ENCODE measurements at places on chromosomes 6 and 20.
A peak's percentile ranks its signal among the peaks of the same experiment; 100 is the strongest.

DNA sequence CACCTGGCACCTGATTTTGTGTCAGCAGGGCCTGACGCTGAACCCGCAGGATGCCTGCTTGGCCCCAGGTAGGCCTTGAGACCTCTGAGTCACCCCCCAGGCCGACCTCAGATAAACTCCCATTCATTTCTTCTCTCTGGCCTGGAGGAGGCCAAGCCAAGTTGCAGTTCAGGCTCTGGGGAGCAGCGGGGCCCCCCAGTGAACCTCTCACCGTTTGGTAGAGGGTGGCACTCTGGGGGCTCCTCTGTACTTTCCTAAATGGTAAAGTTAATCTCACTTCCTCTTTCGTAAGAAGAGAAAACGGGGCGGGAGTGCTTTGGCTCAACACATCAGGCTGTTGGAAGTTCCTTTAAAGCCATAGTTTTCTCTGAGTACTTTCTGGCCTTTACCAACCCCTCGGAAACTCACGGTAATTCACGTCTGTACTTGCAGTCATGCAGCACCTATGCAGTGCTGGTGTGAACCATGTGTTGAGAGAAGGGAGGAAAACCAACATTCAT is 2.8 kb downstream of the SIRPA start:
- DNase-seq, result no peak

GRCh38 chr20:25055711-25056495 is 2.0 kb downstream of the ACSS1 start:
- no peak for DNase-seq

GRCh38 chr6:23370051-23370450 is 756.0 kb upstream of the NRSN1 start:
- no peak for DNase-seq

DNA sequence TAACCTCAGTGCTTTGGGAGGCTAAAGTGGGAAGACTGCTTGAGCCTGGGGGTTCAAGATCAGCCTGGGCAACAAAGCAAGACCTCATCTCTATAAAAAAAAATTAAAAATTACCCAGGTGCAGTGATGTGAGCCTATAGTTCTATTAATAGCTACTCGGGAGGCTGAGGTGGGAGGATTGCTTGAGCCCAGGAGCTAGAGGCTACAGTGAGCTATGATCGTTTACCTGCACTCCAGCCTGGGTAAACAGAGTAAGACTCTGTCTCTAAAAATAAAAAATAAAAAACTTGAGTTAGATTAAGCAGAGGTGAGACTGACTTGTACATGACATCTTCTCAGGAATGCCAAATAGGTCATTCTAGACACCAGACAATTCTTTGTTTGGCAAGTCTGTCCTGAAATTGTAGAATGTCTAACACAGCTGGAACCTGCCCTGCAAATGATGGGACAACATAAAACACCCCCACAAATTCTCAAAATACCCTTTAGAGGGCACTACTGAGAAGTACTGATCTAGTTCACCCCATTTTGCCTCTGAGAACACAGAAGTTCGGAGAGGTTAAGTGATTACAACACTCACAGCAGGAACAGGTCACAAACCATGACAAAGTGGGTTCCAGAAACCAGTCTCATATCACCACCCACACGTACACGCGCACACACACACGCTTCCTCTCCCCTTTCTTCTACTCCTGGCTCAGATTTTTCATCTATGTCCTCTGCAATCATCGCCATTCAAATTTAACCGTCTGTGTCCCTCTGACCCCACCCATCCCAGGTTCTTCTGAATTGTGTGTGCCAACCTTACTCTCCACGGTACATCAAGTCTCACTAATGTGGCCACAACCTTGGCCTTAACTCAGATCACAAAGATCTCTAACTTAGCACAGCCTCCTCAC is 38.3 kb downstream of the ARHGAP18 start:
- DNase-seq, result no peak

GRCh38 chr6:12602951-12603672 is 113.5 kb upstream of the PHACTR1 start:
- peak; percentile 23 for DNase-seq

DNA sequence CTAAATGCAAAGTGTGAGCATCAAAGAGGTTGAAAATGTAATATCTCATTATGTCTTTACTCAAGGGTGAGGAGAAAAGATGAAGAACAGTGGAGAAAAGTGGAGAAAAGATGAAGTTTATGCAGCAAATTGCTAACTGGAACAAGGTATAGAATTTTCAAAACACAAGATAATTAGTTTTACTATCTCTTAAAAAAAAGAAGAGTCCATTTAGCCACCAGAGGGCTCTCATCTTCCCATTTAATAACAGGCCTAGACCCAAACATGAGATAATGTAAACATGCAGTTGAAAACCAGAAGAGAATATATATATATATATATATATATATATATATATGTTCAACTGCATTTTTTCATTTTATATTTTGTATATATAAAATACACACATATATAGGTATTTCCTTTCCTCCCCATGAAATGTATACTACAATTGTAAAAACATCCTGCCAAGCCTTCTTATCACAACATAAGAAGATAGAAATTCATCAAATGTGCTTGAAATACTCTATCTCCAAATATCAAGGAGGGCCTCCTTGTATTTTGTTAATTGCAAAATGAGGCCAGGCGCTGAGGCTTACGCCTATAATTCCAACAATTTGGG is 78.4 kb downstream of the ADTRP start:
- DNase-seq, result no peak

DNA sequence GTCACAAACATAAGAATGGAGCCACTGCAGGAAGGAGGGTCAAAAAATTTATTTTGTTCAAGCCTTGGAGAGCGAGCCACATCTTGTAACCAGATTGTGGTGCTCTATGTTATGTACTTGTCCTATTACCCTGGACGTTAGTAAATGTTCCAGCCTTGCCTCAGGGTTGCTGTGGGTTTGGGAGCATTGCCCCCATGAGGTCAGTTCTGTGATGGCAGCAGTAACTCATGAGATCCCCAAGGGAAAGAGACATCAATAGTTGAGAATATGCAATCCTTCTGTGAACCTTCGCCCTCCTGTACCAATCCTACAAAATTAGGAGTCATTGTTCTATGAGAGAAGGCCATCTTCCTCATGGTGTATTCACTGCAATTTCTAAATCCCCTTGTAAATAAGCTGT is 16.4 kb upstream of the CFAP206 start:
- DNase-seq, result peak; percentile 66

DNA sequence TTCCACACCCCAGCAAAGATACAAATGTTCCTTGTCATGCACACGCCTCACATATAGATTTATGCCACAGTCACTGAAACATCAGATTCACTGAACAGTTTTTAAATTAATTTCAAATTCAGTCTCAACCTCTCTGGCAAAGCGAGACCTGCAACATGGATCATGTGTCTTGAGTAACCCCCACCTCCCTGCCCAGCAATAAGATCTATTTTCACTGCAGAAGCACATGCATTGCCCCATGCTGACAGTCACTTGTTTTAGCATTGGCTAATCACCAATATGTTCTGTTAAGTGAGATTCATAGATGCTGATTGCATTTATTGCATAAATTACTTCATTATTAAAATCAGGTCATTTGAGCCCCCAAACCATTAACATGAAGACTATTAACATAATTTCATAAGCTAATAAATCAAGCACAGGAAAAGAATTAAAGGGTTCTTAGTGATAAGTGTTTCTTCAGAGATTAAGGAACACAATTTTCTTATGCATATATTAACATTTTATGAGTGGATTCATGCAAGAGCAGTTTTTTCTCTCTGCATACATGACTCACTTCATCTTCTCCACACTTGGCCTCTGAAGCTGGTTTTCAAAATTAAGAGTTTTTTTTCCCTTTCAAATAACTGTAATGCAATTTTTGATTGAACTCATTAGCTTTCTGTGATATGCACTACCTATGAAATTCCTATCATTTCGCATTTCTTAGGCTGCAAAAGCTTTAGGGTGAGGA is 173.2 kb upstream of the SOX4 start:
- DNase-seq, result no peak

DNA sequence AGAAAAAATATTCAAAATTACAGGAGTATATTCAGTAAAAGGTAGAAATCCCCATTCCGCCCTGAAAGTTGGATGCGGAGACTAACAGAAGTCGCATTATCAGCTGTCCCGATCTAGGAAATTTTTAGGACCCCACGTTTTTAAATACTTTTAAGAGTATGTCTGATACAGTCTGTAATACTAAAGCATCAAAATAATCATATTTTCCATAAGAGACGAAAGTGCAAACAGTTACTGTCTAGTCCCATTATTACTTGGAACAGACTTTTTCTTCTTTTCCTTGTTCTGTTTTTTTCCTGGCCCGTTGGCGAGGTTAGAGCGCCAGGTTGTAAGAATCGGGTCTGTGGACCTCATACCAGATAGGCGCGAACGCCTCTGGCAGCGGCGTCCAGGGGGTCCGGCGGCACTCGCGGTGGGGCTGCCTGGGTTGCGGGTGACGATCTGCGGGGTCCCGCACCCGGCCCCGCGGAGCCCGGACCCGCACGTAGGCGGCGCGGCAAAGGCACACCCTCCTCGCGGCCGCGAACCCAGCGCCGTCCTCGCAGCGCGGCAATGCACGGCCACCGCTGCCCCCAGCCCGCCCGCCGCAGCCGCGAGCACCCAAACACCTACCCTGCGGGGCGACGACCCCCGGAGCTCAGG is 460 bp downstream of the PLAGL1 start:
- DNase-seq, result no peak

DNA sequence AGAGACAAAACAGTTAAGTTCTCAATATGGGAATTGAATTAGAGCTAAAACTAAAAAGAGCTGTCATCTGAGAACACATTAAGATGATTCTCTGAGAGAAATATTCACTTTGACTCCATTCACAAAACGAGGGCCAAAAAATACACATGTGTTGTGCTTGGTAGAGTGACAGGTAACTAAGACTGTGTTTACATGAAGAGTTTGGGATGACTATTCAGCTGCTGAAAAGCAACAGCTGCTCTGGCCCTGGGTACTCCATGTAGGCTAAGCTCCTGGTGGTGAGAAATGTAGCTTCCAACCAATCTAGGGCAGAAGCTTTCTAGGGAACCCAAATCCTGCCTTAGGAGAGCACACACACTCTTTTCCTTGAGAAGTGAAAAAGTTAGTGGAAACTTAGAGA is 184.5 kb downstream of the COL21A1 start:
- DNase-seq, result no peak

DNA sequence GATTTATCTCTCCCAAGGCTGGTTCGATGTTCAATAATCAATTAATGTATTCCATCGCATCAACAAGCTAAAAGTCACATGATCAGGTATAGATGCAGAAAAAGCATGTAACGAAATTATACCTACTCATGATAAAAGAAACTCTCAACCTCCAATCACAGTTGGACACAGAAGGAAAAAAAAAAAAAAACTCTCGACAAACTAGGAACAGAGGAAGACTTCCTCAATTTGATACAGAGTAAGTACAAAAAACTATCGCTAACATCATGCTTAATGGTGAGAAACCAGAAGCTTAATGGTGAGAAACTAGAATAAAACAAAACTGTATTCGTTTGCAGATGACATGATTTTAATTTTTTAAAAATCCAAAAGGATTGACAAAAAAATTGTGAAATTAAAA is 62.0 kb upstream of the SMIM29 start:
- no peak for DNase-seq

- DNase-seq, result no peak
Measured at GRCh38 chr6:47014401-47014800, 27.7 kb downstream of the ADGRF1 start.

- no peak for DNase-seq
Measured at GRCh38 chr20:63414720-63415430, 53.7 kb upstream of the CHRNA4 start.

GRCh38 chr6:33469661-33470060 is 15.3 kb downstream of the ZBTB9 start:
- DNase-seq, result no peak

GRCh38 chr20:49279677-49280462 is 2.0 kb upstream of the ZNFX1 start:
- no peak for DNase-seq

- DNase-seq, result no peak
Measured at GRCh38 chr6:22124756-22125155, 172.1 kb downstream of the PRL start.

DNA sequence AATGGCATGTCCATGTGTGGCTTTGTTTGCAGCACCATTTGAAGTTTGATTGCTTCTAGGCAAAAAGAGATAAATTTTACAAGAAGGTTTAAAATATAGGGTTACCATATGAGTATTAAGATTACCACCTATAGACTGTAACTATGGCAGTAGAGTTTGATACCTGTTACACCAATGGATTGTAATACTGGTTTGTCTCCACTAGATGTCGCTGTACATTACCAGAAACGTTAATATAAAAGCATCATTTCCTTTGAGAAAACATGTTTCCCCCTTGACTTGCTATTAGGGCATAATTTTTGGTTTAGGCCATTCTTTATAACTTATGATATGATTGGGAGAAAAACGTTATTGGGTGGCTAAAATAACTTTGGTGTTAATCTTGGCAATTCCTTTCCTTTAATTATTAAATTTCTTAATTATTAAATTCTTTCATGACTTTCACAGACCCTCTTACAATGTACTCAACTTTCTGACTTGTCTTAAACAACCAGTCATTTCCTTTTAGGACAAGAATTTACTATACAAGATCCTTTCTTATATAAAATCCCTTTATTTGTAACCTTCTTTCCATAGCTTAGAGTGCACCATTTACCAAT is 42.8 kb downstream of the HLA-DPB1 start:
- peak; percentile 77 for DNase-seq

DNA sequence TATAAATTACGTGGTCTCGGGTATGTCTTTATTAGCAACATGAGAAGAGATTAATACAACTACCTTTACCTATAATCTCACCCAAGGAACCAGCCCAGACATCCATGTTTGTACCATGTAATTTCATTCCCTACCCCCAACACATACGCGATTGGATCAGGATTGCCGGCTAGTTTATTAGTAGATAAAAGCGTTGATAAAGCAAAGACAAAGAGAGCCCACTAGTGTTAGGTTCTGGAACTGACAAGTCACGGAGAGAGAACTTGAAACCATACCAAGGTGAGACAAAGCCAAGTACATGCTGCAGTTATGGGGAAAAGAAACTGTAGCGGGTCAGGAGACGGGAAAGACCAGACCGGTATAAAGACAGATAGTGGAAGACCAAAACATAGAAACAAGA is 37.4 kb upstream of the FAM135A start:
- no peak for DNase-seq

DNA sequence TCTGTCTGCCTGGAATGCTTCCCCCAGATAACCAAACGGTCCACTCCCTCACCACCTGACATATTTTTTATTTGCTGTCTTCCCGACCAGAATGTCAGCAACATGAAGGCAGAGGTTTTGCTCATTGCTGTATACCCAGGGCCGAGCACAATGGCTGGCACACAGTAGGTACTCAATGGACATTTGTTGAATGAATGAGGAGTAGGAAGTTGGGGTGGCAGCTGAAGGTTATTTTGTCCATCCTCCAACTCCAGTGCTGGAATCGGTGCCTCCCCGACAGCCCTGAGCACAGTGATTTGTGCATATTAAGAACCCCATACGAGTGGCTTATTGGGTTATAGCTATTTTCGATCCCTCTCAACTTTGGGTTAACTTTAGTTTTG is 10.3 kb downstream of the DUSP15 start:
- DNase-seq, result no peak
